HT-29 (cell line): ENCODE measurements at places on chromosomes 5 and 9. TPM values are rescaled to one million over a fixed set of nuclear protein-coding genes. Genes with fewer than 3 reads are reported as not detected.

RNF183 gene
- 6.1 and 7.1 TPM in 2 replicates for total RNA-seq

SLC25A2 gene
- 0.33 TPM in 1 of 2 replicates, not detected in the other for total RNA-seq

PCDHB9 gene
- 0.03 and 0.25 TPM in 2 replicates for total RNA-seq

ADCY2 gene
- not detected in 2 replicates for total RNA-seq

CD72 gene
- 0.23 TPM in 1 of 2 replicates, not detected in the other for total RNA-seq

ARL14EPL gene
- not detected in 2 replicates for total RNA-seq

DNA sequence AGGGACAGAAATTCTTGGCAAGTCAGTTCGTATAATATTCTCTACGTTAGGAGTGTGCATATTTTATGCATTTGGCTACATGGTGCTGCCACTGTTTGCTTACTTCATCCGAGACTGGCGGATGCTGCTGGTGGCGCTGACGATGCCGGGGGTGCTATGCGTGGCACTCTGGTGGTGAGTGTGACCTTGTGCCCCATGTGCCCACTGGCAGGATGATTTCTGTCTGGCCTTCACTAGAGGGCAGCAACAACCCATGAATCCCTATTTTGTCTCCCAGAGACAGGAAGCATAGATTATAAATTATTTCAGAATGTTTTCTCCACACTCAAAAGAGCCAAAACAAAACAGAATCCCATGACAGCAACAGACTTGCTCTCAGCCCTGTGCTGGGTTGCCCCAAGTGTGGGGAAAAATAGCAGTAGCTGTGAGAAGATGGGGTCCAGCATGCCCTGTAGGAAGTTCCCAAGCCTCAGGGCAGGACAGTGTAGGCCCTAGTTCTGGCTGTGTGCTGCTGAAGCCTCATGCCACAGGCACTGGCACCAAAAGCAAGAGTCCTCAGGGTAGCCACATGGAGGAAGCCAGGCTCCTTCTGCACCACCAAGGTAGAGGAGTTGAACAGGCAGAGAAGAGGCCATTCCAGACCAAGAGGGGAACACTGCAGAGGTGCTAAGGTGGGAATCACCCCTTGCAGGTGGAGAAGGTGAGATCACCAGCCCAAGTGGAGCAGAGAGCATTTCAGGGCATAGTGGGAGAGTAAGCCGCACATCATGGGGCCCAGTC is 16.0 kb downstream of the SLC22A5 start:
- DNase-seq, result peak; percentile 84

DNA sequence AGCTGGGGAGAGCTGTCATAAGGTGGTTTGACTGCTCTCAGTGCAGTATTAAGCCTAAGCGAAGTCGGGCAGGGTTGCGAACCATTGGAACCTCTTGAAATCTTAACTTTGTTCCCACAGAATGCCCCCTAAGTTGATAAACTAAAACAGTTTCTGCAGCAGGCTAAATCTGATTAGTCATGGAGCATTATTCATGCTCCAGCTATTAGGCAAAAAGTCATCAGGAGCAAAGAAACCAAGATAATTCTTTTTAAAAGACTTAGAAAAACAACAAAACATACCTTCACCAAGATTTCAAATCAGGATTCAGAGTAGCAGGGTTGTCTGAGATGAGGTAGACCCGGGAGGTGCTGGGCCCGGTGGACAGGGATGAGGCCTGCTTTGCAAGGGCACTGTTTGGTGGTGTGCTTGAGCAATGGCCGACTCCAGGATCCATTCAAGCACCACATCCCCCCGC is 69.9 kb upstream of the PLPP1 start:
- no peak for DNase-seq

GRCh38 chr5:40838086-40838485 is 3.1 kb upstream of the RPL37 start:
- no peak for DNase-seq

DNA sequence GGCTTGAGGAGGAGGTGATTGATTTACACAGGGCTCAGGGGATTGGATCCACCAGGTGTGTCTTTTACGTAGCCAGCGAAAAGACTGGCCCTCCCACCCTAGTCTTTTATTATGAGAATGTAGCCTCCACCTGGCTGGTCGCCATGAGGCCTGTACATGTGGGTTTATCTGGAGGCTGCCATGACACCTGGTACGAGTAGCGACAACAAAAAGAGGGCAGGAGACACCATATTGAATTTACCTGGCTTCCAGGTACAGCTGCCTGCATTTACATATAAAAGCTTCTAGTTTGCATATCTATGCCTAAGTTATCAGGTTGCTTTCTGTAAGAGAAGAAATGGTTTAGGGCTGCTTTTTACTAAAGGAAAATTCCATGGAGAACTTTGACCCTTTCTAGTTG is 1173.7 kb upstream of the SEMA6A start:
- DNase-seq, result no peak

GRCh38 chr9:120931231-120932085 is 4.9 kb upstream of the TRAF1 start:
- DNase-seq, result no peak

DNA sequence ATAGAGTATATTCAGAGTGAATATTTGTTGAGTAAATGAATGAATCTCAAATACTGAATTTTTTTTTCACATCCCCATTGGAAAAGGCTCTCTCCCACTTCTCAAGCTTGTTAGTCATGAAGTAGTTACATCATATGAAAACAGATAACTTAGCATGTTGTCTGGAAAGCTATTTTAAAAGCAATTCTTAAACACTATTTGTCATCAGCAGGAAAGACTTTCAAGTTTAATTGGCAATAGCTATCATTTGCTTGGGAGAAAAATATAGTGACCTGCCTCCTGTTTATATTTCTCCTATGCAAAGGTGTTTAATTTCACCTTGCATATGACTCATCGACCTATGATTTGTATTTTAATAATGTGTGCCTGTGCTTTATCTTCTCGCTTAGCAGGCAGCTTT is 499.8 kb upstream of the GRIA1 start:
- no peak for DNase-seq

DNA sequence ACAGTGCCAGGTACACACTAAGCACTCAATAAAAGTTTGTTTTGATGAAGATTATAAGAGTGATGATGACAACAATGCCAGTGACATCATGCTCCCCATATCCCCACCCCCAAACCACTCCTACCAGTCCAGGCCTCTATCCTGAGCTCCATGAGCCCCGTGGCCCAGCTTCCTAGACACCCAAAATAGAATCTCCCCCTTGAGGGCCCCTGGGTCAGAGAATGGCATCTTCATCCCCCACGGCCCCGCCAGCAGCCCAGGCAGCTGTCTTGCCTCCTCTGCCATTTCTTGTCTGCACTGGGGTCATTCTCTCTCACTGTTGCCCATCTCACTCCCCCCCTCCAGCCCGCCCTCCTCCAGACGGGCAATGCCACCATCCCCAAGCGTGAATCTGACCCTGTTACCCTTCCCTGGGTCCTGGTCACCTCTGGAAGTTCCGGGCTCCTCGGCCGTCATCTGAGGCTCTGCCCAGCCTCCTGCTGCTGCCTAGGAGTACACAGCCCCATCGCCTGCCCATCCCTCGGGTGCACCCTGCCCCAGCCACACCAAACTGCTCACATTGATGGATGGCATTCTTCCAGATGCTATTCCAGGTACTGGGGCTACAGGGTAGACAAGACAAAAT is 76.8 kb upstream of the LMX1B start:
- no peak for DNase-seq

DNA sequence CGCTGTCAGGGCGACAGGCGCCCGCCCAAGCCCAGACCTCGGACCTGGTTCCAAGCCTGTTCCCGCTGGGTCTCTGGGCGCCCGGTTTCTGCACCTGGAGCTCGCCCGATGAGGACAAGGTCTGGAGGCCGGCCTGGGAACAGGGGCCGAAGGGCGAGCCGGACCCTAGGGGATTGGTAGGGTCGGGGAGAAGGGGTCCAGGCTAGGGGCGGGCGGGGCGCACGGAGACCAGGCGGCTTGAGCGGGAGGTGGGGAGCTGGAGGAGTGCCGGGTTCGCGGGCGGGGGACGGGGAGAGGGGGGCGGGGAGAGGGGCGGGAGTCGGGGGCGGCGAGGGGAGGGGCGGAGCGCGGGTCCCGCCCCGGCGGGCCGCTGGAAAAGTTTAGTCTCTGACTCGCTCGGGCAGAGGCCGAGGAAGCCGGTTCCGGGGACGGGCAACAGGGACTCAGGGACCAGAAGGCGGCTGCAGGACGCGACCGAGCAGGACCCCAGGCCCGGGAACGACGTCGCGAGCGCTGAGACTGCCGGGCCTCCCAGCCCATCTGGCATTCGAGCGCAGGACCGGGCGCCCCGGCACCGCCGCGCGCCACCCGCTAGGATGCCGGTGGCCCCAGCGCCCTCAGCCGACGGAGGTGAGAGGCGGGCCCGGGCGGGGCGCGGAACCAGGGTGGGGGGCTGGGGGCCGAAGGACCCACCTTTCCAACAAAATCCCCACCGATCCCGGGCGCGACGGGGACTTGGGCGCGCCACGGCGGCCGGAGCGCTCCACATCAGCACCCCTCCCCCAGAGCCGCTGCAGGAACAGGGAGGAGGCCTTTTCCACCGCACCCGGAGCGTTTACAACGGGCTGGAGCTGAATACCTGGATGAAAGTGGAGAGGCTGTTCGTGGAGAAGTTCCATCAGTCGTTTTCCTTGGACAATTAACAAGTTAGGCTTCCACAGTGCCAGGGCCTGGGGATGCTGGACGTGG is at the start of gene S1PR3:
Gene S1PR3 (plus strand): TSS at position 403 of the 969 bp plus-strand sequence. CDS start 9,733 bp downstream, outside the sequence.
- DNase-seq, result no peak

- no peak for DNase-seq
These were observed 45.7 kb downstream of the RNF145 start for GRCh38 chr5:159163701-159164046.

- DNase-seq, result peak; percentile 31
These were observed 439.1 kb upstream of the KIF2A start for GRCh38 chr5:61866930-61867329.
